ENCODE measurements at places on chromosomes 2 and 18.

DNA sequence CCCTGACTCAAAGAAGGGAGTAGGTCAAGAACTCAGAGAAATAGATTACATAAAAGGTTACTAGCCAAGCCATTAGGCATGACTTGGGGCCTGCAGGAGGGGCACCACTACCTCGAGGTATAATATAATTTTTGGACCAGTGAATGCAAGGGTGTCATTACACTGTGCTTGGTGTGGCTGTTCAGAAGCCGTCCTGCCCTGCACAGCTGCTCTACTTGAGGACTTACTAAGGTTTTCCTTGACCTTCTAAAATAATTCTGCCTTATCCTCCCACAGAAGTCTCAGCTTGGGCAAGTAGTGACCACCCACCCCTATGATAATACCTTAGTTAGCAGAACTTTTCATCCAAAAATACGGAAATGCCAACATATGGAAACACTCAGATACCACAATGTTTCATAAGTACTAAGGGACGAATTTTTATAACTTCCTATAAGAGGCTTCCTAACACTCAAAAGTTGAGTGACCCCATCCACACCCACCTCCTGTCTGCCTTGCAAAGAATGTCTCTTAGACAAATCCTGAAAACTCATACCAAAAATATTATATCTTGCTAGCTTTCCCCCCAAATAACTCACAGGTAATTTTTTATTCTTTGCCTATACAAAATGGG lies 17.7 kb upstream of the ATG16L1 start:
- DNase-seq = no peak
- H3K36me3 ChIP-seq = no peaks in the 10 kb centered on the region
- H3K4me3 ChIP-seq = no peak overlapping the region
- no peak overlapping the region for H3K27ac ChIP-seq
- no peaks in the 10 kb centered on the region for H3K27me3 ChIP-seq

- peaks cover 2% of the 10 kb centered on the region for H3K36me3 ChIP-seq
- DNase-seq = peak; percentile 95
- H3K4me1 ChIP-seq = no peaks in the 10 kb centered on the region
- no peak overlapping the region for H3K27ac ChIP-seq
- no peak overlapping the region for H3K4me3 ChIP-seq
- H3K27me3 ChIP-seq = no peaks in the 10 kb centered on the region
Observed at GRCh38 chr2:182359027-182359989, 67.5 kb downstream of the PDE1A start.

GRCh38 chr2:112798979-112799975 lies 15.0 kb upstream of the IL1A start:
- H3K27ac ChIP-seq = no peak overlapping the region
- no peaks in the 10 kb centered on the region for H3K27me3 ChIP-seq
- DNase-seq = peak; percentile 52
- no peak overlapping the region for H3K4me3 ChIP-seq
- H3K4me1 ChIP-seq = no peaks in the 10 kb centered on the region

DNA sequence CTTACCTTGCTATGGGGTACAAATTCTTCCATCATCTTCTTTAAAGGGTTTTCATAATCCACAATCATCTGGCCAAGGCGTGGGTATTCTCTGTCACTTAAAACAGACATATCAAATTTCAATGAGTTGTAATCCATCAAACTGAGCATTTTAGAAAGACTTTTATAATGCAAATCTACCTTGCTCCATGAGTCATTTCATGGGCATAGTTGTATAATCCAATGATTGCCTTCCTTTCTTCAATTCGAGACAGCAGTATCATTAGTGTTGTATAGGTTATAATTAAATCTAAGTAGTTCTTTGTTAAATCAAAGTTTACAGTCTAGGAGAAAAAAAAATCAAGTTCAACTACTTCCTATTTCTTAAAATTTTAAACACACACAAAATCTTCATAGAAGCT lies 36.3 kb downstream of the NCKAP1 start:
- no peaks in the 10 kb centered on the region for H3K27me3 ChIP-seq
- no peaks in the 10 kb centered on the region for H3K4me1 ChIP-seq
- peaks cover 57% of the 10 kb centered on the region for H3K36me3 ChIP-seq

GRCh38 chr2:46448641-46449040 lies 30.7 kb upstream of the TMEM247 start:
- H3K27me3 ChIP-seq = no peaks in the 10 kb centered on the region
- H3K4me3 ChIP-seq = no peak overlapping the region
- no peak overlapping the region for H3K27ac ChIP-seq
- no peak for DNase-seq

DNA sequence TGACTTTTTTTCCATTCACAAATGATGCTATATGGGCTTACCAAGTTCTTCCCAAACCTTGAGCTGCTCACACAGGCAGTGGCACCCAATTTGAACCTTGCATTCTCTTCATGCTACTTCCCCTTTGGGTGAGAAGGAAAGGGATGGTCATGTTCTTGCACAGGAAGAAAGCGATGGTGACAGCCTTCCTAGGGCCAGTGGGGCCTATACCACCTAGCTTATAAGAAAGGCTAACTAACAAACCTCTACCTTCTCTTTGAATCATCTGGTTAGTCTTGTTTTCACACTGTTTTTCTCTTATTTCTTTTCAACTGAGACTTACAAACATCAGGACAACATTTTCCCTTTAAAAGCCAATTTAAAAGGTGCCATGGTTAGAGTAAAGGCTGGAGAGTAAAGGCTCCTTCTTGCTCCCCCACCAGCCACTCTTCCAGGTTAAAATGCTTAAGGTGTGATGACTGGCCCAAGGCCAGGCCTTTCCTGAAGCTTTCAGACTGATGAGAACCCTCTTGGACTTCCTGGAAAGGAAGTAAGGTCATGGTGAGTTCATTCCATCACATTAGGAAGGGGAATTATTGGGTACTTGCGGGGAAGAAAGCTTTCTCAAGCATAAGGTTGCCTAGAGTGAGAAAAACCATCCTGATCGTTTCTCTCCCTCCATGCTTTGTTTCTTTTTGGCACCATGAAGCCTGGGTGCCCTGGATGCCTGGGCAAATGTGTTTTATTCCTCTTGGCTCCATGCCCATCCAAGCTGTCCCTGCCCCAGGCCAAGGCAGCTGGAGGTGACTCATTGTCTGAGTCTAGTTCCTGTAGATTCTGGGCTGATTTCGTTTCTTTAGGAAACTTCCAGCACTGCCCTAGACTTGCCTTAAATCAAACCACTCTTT lies 41.4 kb upstream of the ITGB6 start:
- H3K4me1 ChIP-seq = peaks cover 6% of the 10 kb centered on the region
- H3K27me3 ChIP-seq = no peaks in the 10 kb centered on the region
- no peaks in the 10 kb centered on the region for H3K36me3 ChIP-seq
- H3K27ac ChIP-seq = peak overlapping the region; percentile 93
- peak; percentile 88 for DNase-seq
- H3K4me3 ChIP-seq = no peak overlapping the region

DNA sequence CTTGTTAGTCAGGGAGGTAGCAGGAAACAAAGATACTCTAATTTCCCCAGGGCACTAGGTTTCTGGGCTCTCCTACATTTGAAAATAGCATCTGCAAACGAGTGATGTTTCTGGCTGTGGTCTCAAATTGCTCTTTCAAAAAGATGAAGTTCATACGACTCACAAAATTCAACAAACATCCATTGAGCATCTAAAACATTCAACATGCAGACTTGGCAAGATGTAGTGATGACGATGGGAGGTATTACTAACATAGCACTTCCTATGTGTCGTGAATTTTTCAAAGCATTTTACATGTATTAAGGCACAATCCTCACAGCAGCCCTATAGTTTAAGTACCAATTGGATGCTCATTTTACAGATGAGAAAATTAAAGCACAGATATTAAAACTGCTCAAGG lies 5.2 kb downstream of the CCBE1 start:
- H3K27me3 ChIP-seq = no peaks in the 10 kb centered on the region
- no peak for DNase-seq
- H3K4me3 ChIP-seq = no peak overlapping the region
- no peak overlapping the region for H3K27ac ChIP-seq
- peaks cover 9% of the 10 kb centered on the region for H3K4me1 ChIP-seq
- no peaks in the 10 kb centered on the region for H3K36me3 ChIP-seq

- peaks cover 3% of the 10 kb centered on the region for H3K36me3 ChIP-seq
- no peak for DNase-seq
- H3K4me3 ChIP-seq = no peak overlapping the region
- no peak overlapping the region for H3K27ac ChIP-seq
- peaks cover 37% of the 10 kb centered on the region for H3K27me3 ChIP-seq
- peaks cover 3% of the 10 kb centered on the region for H3K4me1 ChIP-seq
Observed at GRCh38 chr18:63140038-63140450, 179.5 kb downstream of the BCL2 start.

- DNase-seq = peak; percentile 74
- peaks cover 6% of the 10 kb centered on the region for H3K36me3 ChIP-seq
- H3K4me3 ChIP-seq = peak within 1 kb of the TSS; percentile 80
- peaks cover 12% of the 10 kb centered on the region for H3K27me3 ChIP-seq
- no peak within 1 kb of the TSS for H3K27ac ChIP-seq
Observed at GRCh38 chr18:24014062-24014985, at the start of gene TTC39C. TSS of gene TTC39C (plus strand) at chr18:24014754. CDS start at chr18:24014872, 118 bp downstream.

GRCh38 chr2:100844514-100844913 lies 24.6 kb downstream of the NPAS2 start:
- DNase-seq = no peak
- H3K4me3 ChIP-seq = no peak overlapping the region

DNA sequence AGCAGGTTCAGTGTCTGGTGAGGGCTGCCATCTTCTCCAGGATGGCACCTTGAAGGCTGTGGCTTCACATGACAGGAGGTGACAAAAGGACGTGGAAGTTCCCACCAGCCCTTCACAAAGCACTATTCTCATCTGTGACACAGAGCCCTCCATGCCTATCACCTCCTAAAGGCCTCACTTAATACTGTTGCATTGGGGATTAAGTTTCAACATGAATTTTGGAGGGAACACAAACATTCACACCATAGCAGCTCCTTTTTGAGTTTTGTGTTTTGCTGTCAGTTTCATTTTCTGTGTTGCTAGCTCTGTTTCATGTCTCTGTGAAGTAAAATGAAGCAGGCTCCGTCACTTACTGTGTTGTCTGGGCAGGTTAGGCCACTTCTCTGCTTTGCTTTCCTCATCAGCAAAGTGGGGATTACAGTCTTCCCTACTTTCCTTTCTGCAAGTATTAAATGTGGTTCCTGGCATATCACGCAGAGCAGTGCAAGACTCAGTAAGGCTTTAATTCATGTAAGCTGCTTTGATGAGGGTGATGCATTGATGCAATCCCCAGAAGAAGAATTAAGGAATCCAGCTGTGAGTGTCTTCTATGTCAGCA lies 31.6 kb downstream of the LIMS1 start:
- H3K27me3 ChIP-seq = no peaks in the 10 kb centered on the region
- peaks cover 13% of the 10 kb centered on the region for H3K4me1 ChIP-seq
- H3K4me3 ChIP-seq = no peak overlapping the region

- DNase-seq = peak; percentile 76
- H3K4me1 ChIP-seq = peaks cover 17% of the 10 kb centered on the region
- no peaks in the 10 kb centered on the region for H3K36me3 ChIP-seq
Observed at GRCh38 chr2:43343573-43344304, 117.3 kb upstream of the ZFP36L2 start.

DNA sequence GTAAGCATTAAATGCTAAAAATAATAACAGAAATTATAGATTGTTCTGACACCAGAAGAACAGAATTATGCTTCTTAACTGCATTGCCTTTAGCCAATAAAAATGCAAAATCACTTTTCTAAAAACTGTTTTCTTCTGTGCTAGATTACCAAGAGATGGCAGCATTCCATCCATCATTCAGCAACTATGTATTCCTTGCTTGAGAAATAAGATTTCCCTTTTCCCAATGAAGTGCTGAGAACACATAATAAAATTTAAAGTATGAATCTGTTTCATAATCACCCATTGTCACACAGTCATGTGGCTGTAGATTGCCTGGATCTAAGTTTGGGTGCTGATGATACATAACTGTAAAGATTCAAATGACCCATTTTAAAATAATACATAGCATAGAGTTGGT lies 504.2 kb downstream of the TDRD15 start:
- no peaks in the 10 kb centered on the region for H3K4me1 ChIP-seq
- H3K36me3 ChIP-seq = no peaks in the 10 kb centered on the region
- DNase-seq = no peak
